ENCODE measurements at places on chromosomes 4 and X.

GRCh38 chrX:15391850-15392249, 7.6 kb upstream of the VEGFD start:
- no peak for DNase-seq

GRCh38 chr4:15755321-15756155, 22.6 kb upstream of the CD38 start:
- peak; percentile 51 for DNase-seq

DNA sequence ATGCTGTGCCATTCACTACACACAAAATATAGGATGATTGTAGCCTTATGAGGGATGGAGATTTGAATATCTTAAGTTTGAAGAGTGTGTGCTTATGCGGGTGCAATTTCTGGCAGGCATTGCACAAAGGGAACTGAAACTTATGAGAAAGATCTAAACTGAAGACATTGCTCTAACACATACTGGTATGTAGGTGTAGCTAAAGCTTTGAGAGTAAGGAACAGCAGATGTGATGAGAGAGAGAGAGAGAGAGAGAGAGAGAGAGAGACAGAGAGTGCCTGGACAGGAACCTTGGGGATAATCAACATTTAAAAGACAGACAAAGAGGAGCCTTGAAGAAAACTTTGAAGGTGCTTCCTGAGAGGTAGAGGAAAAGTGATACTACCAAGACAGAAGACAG, 379.7 kb downstream of the SPRY1 start:
- DNase-seq = no peak

DNA sequence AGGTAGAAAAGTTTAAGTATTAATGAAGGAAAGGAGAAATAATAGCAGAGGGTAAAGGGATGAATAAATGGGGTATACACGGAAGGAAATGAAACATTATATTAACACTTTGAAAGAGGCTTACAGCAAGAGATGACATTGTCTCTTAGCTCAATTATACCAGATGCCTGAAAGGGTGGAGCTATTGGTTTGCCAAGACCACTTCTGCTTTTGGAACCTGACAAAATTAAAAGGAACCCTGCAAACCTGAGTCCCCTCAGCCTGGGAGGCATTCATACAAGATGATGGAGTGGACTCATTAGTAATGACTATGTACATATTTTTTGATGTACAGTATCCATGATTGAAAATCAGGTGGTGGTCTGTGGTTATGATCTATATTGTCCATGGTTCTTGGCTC, 45.1 kb upstream of the HPF1 start:
- no peak for DNase-seq

DNA sequence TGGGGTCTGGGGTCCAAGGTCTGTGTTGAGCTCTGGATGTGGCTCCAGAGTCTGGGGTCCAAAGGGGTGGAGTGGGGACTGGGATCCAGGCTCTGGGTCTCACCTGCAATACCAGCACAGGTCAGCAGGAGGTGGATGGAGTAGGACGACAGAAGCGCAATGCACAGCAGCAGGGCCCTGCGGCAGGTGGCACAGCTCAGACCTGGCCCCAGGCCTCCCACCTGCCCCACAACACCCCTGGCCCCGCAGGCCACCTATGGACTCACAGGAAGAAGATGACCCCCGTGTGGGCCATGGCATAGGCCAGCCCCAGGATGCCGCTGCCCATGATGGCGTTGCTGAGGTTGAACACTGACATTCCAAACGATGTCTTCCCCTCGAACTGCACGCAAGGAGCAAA, 3.4 kb downstream of the SLC38A5 start:
- DNase-seq = no peak

- DNase-seq = peak; percentile 91
These were observed 11.3 kb downstream of the LAMP2 start for GRCh38 chrX:120457766-120458180.

DNA sequence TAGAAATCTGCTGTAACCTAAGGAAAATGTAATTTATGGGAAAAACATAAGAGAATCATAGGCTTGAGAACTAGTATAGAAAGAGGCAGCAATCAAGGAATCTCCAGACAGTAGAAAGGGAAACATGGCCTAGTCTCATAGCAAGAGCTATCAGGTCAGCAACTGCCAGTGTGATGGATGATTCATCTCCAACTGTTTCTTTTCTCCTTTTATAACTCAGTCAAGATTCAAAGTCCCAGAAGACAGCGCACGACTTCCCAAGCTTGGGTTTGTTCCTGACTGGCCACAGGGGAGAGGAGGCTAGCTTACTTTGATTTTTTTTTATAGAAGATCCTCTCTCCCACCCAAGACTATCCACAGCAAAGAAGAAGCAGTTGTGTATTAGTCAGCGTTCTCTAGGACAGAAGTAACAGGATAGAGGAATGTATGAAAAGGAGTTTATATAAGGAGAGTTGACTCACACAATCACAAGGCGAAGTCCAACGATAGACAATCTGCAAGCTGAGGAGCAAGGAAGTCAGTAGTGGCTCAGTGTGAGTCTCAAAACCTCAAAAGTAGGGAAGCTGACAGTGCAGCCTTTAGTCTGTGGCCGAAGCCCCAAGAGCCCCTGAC, 181.5 kb downstream of the GC start:
- peak; percentile 74 for DNase-seq

All from epithelial cell of esophagus (primary cell).